ENCODE measurements at places on chromosomes 5 and 9. TPM values are rescaled to one million over a fixed set of nuclear protein-coding genes. Genes with fewer than 3 reads are reported as not detected.
A peak's percentile ranks its signal among the peaks of the same experiment; 100 is the strongest.

GRCh38 chr9:114500697-114501292 is 4.5 kb downstream of the WHRN start:
- no peak for DNase-seq

GRCh38 chr9:128732576-128732975 is 8.6 kb upstream of the ZDHHC12 start:
- DNase-seq: no peak

DNA sequence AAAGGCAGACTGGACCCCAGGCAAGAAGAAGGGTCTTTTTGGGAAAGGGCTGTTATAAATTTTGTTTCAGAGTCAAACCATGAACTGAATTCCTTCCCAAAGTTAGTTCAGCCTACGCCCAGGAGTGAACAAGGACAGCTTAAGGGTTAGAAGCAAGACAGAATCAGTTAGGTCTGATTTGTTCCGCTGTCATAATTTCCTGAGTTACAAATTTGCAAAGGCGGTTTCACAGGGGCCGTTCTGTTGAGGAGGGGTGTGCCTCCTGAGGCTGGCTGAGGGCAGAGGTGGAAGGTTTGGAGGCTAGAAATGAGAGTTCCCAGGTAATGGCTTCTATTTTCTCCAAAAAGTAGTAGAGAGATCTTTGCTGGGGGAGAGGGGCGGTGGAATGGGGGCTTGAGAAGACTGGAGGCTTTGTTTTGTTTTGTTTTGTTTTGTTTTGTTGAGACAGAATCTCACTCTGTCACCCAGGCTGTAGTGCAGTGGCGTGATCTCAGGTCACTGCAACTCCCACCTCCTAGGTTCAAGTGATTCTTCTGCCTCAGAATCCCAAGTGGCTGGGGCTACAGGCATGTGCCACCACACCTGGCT is 4.1 kb upstream of the CERCAM start:
- no peak for DNase-seq

- no peak for DNase-seq
These were observed 17.5 kb downstream of the TNIP1 start for GRCh38 chr5:151063142-151063989.

GRCh38 chr5:73625372-73625943 is 538 bp upstream of the ARHGEF28 start:
- peak; percentile 29 for DNase-seq

- no peak for DNase-seq
These were observed 59.8 kb upstream of the RFX3 start for GRCh38 chr9:3585606-3586005.

Gene IFNA2
- not detected for total RNA-seq

Data from foreskin keratinocyte (primary cell).